Thoracic aorta (tissue), 2 donors: ENCODE measurements at places on chromosomes 7 and 10.

- H3K4me1 ChIP-seq: peaks cover 51% of the 10 kb centered on the region
- no peaks in the 10 kb centered on the region for H3K36me3 ChIP-seq
- H3K4me3 ChIP-seq: no peak overlapping the region
- DNase-seq: no peak
- H3K27me3 ChIP-seq: no peaks in the 10 kb centered on the region
These were observed 70.7 kb upstream of the TNS3 start for GRCh38 chr7:47652591-47652990.

- no peaks in the 10 kb centered on the region for H3K27me3 ChIP-seq
- no peak for DNase-seq
- no peak overlapping the region for H3K27ac ChIP-seq
These were observed 2.6 kb upstream of the MYPN start for GRCh38 chr10:68106656-68107055.

- no peak for DNase-seq
- no peak overlapping the region for H3K4me3 ChIP-seq
- H3K27ac ChIP-seq: no peak overlapping the region
- H3K36me3 ChIP-seq: peaks cover 11% of the 10 kb centered on the region
- no peaks in the 10 kb centered on the region for H3K27me3 ChIP-seq
These were observed 64.9 kb upstream of the PPIF start for GRCh38 chr10:79282388-79282787.

- no peak overlapping the region for H3K27ac ChIP-seq
- H3K4me3 ChIP-seq: no peak overlapping the region
- peaks cover 10% of the 10 kb centered on the region for H3K27me3 ChIP-seq
- H3K36me3 ChIP-seq: no peaks in the 10 kb centered on the region
- H3K4me1 ChIP-seq: no peaks in the 10 kb centered on the region
These were observed 2.4 kb upstream of the KLF14 start for GRCh38 chr7:130736298-130736900.

- H3K4me1 ChIP-seq: peaks cover 25% of the 10 kb centered on the region
- no peaks in the 10 kb centered on the region for H3K36me3 ChIP-seq
These were observed 42.5 kb downstream of the CCDC71L start for GRCh38 chr7:106618480-106618879.

GRCh38 chr7:99392659-99393354, 15.6 kb downstream of the PDAP1 start:
- peak overlapping the region; percentile 65 for H3K27ac ChIP-seq
- H3K27me3 ChIP-seq: no peaks in the 10 kb centered on the region
- DNase-seq: no peak
- peaks cover 9% of the 10 kb centered on the region for H3K4me1 ChIP-seq

DNA sequence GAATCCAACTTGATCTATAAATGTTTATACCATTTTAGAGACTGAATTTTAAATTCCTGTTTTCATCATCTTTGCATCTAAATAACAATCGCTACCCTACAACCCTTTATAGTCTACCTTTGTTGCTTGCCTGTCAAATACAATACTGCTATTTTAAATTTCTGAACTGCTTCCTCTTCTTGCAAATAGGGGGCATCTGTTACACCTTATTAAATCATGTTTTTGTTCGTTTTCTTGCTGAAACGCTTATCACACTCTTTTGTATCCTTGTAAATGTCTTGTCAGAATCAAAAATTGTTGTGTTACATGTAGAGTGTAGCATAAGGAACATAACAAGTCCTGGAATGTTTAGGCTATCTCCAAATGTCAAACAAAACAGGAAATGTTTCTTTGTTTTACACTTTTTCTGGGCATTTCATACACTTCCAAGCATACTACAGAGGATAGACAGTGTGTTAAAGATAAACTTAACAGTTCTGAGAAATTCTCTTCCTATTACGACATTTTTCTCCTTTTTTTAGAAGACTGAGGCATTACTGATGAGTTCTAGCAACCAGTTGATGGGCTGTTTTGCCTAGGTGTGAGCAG, 281.3 kb downstream of the GPR158 start:
- DNase-seq: no peak
- no peaks in the 10 kb centered on the region for H3K36me3 ChIP-seq
- no peak overlapping the region for H3K4me3 ChIP-seq
- no peaks in the 10 kb centered on the region for H3K4me1 ChIP-seq

GRCh38 chr7:155971180-155971770, 159.0 kb upstream of the SHH start:
- no peaks in the 10 kb centered on the region for H3K4me1 ChIP-seq
- DNase-seq: no peak
- no peaks in the 10 kb centered on the region for H3K27me3 ChIP-seq
- no peaks in the 10 kb centered on the region for H3K36me3 ChIP-seq
- H3K4me3 ChIP-seq: no peak overlapping the region

- no peak overlapping the region for H3K4me3 ChIP-seq
- H3K4me1 ChIP-seq: no peaks in the 10 kb centered on the region
- no peak for DNase-seq
- H3K27ac ChIP-seq: no peak overlapping the region
- H3K36me3 ChIP-seq: no peaks in the 10 kb centered on the region
These were observed 40.0 kb upstream of the TRIL start for GRCh38 chr7:28998105-28998504.
